ENCODE measurements at places on chromosomes 5 and 9.

DNA sequence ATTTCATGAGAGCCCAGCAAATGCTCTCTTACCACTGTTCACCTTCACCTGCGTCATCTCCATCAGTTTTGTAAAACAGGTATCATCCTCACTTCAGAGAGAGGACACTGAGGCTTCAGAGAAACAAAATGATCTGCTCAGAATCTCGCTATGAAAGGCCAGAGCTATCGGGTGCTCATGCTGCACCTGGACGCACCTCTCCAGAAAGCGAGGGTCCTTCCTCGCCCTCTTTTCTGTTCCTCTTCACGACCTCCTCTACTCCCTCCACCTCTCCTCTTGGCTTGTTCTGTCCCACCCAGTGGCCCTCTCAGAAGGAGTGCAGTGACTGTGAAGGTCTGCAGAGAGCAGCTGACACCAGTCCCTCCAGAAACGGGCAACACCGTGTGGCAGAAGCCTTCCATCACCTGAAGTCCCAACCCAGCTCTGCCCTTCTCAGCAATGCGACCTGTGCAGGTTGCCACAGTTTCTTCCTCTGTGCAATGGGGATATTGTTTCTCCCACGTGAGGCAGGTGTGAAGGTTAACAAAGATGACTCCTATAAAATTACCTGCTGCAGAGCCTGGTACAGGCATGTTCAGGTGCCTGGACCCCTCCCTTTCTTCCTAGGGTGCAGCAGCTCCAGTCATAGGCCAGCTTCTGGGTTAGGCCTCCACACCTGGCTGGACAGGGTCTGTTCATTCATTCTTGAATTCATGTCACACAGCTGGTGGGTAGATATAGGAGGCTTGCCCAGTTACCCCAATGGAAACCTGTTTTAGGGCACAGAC, 45.3 kb upstream of the ANGPTL2 start:
- no peak for DNase-seq

GRCh38 chr5:132454361-132454760, 36.2 kb downstream of the IRF1 start:
- DNase-seq: no peak

GRCh38 chr9:93621922-93622321, 45.5 kb downstream of the PHF2 start:
- no peak for DNase-seq

GRCh38 chr9:105900123-105900522, 205.8 kb downstream of the TMEM38B start:
- DNase-seq: no peak

- no peak for DNase-seq
These were observed 18.8 kb upstream of the HSD17B3 start for GRCh38 chr9:96320749-96321280.

Data from activated gamma-delta T cell treated with anti-CD3 and anti-CD28 coated beads, Interleukin-2, amount 50 U/mL, for 16 hours (primary cell).